Fibroblast of mammary gland (primary cell): ENCODE measurements at places on chromosomes 7 and 10.

- DNase-seq, result no peak
These were observed 14.0 kb upstream of the INSIG1 start for GRCh38 chr7:155283565-155284194.

DNA sequence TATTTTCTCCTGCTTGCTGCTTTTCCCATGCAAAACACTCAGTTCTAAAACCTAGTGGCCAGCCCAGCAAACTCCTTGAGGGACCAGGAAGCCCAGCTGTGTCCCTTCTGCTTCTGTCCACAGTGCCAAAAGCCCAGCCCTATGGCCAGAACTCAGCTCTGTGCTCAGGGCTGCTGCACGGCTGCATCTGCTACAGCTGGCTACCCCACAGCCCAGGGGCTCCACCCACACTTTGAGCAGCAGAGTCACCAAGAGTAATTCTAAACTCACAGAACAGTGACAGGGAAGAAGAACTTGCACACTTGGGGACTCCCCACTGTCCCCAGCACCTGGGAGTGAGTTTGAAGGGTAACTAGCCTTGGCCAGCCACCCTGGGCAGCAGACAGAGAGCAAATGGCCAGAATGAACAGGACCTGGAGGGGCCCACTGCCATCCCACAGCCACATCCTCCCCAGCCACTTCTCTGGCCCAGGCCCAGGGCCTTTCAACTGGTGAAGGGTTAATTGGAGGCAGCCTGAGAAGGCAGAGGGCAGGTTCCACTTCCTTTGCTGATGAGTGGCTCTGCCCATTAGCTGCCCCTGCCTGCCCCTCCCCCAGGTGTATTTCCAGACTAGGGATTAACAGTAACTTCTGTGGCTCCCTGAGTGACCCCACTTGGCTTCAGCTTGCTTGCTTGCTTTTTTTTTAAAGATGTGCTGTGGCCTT is 28.1 kb upstream of the TRIM8 start:
- no peak for DNase-seq

- DNase-seq, result no peak
These were observed 678 bp upstream of the EIF4H start for GRCh38 chr7:74173491-74173865.

GRCh38 chr7:22331704-22332103 is 25.2 kb downstream of the RAPGEF5 start:
- no peak for DNase-seq

GRCh38 chr10:62056698-62057097 is 155.2 kb downstream of the ARID5B start:
- DNase-seq, result no peak

GRCh38 chr7:106239406-106239805 is 45.4 kb downstream of the NAMPT start:
- DNase-seq, result no peak

- no peak for DNase-seq
These were observed 48.0 kb downstream of the MALSU1 start for GRCh38 chr7:23347033-23347681.

- no peak for DNase-seq
These were observed 365.8 kb upstream of the NPVF start for GRCh38 chr7:25594122-25594521.

GRCh38 chr10:79203833-79204232 is 135.1 kb downstream of the ZMIZ1 start:
- DNase-seq, result no peak

DNA sequence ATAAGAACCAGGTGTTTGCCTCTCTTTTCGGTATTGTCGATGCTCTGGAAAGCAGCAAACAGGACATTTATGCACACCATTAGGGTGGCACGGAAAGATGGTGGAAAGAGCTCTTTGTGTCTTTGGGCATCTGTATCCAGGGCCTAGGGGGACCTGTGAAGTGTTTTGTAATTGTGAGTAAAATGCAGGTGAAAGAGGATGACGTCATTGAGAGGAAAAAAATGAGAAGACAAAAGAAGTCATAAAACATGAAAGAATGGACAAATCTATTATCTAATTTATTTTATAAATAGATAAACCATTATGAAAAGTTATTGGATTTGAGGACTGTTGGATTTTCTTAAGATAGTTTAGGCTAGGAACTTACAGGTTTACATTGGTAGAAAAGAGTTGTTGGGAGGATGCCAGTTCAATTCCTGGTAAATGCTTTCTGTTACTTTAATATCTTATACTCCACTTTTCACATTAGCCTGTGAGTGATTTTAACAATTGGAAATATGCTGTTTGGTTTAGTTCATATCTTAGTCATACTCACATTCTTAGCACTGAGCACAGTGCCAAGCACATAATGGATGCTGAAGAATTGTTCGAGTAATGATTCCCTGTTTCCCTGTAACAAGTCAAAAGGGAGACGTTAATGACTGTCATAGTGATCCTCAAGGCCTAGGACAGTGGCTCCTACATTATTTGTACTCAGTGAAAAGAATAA is 62.6 kb downstream of the EXOC4 start:
- DNase-seq, result peak; percentile 40

DNA sequence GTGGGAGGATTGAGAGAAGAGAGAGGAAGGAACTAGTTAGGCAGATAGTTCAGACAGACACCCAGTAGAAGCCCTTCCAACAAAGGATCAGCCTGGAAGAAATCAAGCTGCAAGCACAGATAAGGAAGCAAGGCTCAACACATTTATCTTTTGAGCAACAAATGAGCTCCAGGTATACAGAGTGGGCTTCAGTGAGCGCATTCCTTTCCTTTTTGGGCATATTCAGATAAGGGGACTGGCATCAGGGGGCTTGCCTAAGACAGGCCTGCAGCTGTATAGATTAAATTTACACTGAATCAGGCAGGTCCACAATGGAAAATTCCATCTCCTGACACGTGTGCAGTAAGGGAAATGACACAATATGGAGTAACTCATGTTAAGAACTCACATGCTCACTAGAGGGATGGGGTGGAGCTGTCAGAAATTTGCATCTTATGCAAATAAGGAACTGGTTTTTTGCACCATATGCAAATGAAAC is 147.2 kb downstream of the AKR1D1 start:
- no peak for DNase-seq

- peak; percentile 86 for DNase-seq
These were observed 15.9 kb downstream of the FAM149B1 start for GRCh38 chr10:73183667-73184281.

DNA sequence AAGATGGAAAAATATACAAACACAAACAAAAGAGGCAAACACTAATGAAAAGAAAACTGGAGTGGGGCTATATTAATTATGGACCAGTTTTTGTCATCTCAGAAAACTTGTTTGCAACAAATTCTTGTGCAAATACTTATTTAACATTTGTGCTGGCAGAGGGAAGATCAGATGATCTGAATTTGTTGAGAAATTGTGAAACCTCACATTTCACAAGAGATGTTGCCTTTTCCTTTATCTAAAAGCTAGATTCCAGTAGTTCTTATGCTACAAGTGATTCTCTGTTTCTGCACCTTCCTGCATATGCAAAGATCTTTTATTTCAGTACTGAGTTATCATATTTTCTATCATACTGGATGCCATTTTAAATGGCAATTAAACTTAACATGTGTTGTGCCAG is 320.7 kb downstream of the SUGCT start:
- DNase-seq, result peak; percentile 44

- peak; percentile 25 for DNase-seq
These were observed at the start of gene ST8SIA6 for GRCh38 chr10:17454161-17455014. TSS of gene ST8SIA6 (minus strand) at chr10:17454595. CDS start at chr10:17454255, 340 bp downstream.

DNA sequence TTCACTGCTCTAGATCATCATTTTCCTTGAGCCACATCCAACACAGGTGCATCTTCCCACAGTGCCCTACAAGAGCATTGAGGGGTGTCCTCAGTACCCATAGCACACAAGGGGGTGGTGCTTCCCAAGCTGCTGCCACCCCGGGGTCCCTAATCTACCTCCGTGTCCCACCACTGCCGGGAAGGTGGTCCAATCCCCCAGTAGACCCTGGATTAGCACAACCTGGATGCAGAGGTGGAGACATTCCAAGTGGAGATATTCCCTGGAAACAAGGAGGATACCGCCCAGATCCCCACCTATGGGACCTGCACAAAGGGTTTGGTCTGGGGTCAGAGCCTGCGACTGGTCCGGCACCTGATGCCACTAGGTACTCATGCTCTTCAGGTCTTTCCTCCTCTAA is 284.8 kb upstream of the PPP2R2D start:
- DNase-seq, result no peak

DNA sequence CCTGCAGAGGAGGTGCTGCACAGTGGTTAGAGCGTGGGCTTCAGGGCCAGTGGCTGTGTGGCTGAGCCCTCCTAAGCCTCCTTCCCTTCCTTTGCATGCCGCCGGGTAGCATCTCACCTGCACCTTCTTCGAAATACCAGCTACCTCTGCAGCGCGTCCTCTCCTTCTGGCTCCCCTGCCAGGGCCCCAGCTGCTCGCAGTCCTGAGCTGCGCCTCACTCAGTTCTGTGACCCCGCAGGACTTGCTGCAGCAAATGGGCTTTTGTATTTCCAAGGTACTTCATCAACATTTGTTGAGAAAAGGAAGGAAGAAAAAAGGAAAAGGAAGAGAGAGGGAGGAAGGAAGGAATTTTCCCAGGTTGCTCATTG is 146.7 kb upstream of the PRR15 start:
- DNase-seq, result no peak

GRCh38 chr7:32458025-32458424 is 32.2 kb downstream of the LSM5 start:
- no peak for DNase-seq

GRCh38 chr10:122642726-122643605 is 56.7 kb downstream of the C10orf120 start:
- no peak for DNase-seq

DNA sequence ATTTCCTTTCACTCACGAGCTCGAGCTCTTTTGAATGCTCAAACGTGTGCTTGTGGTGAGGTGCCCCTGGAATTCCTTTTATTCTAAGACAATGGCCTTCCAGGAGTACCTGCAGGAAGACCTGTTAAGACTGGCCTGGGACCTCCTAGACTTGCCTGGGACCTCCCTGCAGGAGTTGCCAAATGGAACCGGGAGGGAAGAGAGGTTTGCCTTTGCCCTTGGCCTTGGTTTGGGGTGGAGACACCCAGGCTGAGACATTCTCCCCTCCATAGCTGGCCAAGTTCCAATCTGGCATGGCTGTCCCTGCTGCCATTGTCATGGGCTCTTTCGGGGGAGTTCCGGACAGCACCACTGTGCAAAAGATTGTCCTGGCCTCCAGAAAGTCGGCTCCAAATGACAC is 39.7 kb downstream of the DNAJB12 start:
- no peak for DNase-seq

DNA sequence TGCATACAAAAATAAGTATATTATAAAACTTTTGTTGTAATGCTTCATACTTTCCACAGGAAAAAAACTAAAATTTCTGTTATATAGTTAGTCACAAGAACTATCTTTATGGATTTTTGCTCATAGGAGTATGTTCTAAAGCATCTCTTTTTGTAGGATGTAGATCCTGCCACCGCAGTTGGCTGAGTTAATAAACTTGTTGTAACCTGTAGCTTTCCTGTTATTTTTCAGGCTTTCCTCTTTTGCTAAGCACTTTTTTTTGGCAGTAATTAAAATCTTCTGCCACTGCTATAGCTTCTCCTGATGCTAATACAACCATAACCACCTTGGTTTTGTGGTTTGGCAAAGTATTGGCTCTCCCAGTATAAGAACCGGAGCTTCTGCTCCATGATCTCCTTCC is 60.3 kb downstream of the WNT2 start:
- DNase-seq, result no peak

GRCh38 chr10:1454428-1454827 is 282.9 kb downstream of the ADARB2 start:
- DNase-seq, result no peak

DNA sequence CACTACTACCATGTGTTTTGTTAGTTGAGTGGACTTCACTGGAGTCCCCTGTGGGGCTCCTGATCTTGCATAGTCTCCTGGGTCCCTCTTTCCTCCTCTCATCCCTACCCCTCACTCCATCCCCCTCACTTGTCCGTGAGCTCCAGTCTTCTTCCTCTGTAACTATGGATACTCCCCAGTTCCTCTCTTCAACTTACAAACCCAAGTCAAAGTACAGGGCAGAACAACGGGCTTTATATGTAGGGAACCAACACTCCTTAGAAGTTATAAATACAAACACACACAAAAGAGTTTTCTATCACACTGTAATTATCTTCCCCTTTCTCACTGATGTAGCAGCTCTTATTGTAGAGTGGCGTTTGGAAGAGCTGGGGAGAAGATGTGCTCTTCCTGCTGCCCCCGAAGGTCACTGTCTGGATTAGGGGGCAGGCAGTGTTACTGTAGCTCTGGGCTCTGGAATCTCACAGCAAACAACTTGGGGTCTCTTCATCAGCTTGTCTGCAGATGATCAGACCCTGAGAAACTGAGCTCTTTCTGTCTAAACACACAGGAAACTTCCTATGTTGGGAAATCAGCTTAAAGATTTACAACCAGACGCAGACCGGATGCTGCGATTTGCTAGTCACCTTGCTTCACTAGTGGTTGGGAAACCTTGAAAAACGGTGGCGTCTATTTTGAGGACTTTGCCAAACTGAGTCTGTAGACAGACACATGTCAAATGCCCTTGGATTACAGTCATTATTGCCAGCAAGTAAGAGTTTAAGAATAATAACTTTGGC is 13.6 kb downstream of the SNX10 start:
- DNase-seq, result no peak

DNA sequence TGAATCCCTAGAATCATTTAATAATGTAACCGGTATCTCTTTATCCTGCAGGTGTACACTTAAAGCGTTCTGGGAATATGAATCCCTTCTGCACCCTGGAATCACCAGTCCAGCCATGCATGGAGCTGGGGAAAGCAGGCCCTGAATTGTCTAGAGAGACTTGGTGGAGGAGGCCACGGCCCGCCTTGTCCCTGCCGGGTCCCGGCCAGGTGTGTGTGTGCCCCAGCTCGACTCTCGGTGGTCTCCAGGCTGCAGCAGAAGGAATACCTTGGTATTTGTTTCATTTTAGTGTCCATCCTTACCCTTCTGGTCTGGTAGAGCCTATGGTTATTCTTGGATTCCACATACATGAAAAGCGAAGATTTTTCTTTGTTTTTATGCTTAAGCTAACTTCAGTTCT is 58.1 kb downstream of the PRPF18 start:
- no peak for DNase-seq

- DNase-seq, result peak; percentile 71
These were observed 28.9 kb upstream of the ECHDC3 start for GRCh38 chr10:11713186-11713743.

GRCh38 chr7:93575555-93576399 is 1.3 kb upstream of the CALCR start:
- no peak for DNase-seq

DNA sequence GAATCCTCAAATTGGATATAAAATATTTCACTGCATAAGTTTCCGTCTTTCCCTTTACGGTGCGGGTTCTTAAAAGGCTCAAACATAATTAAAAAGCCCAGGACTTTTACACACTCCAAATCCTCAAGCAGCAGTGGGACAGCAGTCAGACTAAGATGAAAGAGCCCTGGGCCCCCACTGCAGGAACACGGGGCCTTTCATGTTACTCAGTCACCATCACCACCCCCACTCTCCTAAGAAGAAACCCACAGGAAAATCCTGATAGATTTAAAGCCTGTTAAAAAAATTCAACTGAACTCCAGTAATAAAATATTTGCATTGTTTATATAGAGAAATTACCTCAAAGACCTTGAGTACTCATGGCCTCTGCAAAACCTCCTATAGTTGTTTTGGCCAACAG is 74.0 kb upstream of the TRIL start:
- no peak for DNase-seq

GRCh38 chr10:127577376-127578258 is 28.5 kb downstream of the NPS start:
- peak; percentile 19 for DNase-seq

- no peak for DNase-seq
These were observed 38.7 kb downstream of the SHH start for GRCh38 chr7:155773531-155773930.

- DNase-seq, result no peak
These were observed 20.1 kb downstream of the PPP1R17 start for GRCh38 chr7:31707089-31707488.

GRCh38 chr10:110353244-110354119 is 48.8 kb upstream of the SMNDC1 start:
- DNase-seq, result peak; percentile 99
